ENCODE measurements at places on chromosomes 4 and X.

- no peak for DNase-seq
Observed at GRCh38 chrX:45134775-45135174, 65.9 kb downstream of the DIPK2B start.

DNA sequence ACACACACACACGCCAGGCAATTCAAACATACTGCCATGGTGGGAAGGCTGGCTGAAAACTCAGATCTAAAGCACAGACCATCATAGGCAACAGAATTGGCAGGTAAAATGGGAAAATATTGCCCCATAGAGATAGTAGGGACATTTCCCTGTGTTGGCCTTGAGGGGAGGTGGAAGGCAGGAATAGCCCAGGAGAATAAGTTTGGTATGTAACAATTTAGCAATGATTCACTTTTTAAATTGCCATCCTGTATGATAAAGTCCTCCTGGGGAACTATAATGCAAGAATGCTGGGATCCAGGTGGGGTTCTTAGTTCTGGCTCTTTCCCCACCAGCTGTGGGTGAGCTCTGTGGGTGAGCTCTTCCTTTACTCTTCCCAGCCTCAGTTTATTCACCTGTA lies 51.0 kb downstream of the ATXN3L start:
- no peak for DNase-seq

DNA sequence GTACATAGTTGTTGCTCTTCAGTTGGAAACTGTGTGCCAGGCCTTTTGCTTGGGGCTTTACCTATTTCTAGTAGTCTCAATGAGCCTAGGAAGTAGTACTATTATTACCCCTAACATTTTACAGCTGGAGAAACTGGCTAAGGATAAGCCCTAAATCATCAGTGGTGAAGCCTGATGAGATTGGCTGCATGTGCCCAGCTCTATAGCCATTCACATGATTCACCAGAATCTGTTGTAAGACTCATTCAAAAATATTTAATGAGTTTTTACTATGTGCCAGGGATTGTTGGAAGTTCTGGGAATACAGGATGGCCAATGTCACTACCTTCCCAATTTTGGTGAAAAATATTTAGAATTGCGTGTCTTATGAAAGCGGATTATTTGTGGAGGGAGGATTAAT lies 2.8 kb downstream of the KIT start:
- no peak for DNase-seq

DNA sequence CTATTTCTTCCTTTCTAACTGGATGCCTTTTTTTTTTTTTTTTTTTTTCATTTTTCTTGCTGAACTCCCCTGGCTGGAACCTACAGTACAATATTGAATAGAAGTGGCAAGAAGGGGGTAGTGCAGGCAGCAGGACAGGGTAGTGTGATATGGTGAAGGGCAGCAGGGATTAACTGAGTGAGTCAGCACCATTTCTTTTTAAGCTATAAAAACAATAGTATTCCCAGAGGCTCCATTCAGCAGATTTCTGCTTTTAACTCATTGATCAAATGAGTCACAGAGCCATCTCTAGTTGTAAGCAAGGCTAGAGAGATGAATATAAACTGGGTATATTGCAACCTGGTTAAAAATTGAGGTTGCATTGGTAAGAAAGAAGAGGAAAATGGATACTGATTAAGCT lies 53.6 kb upstream of the SETD7 start:
- DNase-seq: no peak

DNA sequence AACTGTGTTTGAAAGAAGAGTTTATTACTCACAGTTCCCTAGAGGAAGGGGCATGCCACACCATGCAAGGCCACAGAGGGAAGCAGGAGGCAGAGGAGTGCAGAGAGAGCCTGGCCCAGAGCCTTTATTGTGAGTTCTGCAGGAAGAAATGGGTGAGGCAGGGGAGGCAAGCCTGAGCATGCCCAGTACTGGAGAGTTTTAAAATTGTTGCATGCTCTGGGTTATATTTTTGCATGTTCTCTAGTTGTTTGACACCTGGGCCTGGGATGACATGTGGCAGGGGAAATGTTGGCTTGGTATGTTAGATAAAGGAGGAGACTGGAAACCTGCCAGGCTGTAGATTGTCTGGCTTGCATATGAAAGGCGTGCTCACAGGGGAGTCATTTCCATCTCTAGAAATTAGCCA lies 19.7 kb upstream of the CRMP1 start:
- DNase-seq: no peak

DNA sequence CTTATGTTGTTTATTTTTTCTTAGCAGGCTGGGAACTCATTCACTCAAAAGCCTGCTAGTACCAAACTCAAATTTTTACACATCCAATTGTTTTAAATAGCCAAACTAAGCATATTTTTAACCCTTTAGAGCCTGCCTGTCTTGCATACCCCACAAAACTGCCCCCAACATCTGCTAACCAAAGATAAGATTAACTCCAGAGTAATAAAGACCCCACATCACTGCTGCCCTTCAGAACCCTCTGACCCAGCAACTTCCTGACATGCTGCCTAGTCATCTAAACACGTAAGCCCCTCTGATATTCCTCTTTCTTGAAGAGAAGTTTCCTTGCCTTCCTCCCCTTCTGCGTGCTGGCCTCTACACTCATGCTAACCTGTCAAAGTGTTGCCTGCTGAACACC lies 60.7 kb upstream of the ASB12 start:
- DNase-seq: no peak

- DNase-seq: no peak
Observed at GRCh38 chr4:137952116-137952515, 290.0 kb downstream of the SLC7A11 start.

- DNase-seq: no peak
Observed at GRCh38 chr4:8922481-8922880, 50.8 kb upstream of the HMX1 start.

- no peak for DNase-seq
Observed at GRCh38 chr4:145283909-145284308, 103.5 kb upstream of the OTUD4 start.

- no peak for DNase-seq
Observed at GRCh38 chr4:78962597-78963115, 23.4 kb upstream of the PAQR3 start.

GRCh38 chr4:114866901-114867670 lies 246.3 kb downstream of the NDST4 start:
- DNase-seq: no peak

DNA sequence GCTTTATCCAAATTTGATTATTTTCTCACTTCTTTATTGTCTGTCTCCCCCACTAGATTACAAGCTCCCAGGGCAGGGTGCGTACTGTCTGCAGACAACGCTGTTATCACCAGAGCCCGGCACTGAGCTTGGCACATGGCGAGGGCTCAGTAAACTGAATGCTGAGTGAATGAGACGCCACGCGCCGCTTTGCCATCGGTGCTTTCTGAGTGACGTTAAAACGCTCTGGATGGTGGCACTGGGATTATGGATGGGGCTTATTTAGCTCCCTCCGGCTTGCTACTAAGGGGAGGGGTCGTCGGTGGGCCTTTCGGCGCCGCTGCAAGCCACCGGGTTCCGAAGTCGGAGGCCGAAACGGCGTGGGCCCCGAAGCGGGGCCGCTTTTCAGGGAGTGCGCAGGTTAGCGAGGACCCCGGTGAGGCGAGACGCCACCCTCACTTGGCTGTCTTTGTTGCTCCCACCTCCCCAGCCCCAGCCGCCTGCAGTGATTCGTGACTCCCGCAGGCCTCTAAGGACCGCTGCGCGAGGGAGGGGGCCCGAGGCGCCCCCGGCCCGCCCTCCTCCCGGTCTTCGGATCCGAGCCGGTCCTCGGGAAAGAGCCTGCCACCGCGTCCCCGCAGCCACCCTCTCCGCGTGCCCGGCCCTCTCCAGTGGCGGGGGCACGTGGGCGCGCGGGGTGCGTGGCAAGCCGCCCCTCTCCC lies 569 bp upstream of the FHL1 start:
- DNase-seq: no peak

GRCh38 chrX:118594697-118595420 lies 99.2 kb downstream of the DOCK11 start:
- no peak for DNase-seq

DNA sequence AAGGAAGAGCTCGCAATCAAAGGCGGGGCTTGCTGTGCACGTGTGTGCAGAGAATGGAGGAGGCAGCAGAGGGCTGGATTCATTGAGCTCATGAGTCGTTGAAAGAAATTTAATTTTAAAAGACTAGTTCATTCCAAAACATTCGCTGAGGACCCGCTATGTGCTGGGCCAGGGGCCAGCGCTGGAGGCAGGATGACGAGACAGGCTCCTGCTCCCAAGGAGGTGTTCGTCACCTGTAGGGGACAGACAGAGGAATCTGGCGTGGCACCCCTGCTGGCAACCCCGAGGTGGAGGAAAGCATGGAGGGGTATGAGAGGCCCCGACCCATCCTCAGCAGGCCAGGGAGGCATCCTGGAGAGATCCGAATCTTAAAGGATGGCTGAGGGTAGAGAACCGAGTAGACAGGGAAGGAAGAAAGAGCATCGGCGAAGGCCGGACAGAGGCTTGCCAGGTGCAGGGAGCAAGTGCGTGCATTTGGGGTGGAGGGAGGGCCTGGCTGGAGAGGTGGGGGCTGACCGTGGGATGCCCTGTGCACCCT lies 96.4 kb downstream of the CPZ start:
- no peak for DNase-seq

DNA sequence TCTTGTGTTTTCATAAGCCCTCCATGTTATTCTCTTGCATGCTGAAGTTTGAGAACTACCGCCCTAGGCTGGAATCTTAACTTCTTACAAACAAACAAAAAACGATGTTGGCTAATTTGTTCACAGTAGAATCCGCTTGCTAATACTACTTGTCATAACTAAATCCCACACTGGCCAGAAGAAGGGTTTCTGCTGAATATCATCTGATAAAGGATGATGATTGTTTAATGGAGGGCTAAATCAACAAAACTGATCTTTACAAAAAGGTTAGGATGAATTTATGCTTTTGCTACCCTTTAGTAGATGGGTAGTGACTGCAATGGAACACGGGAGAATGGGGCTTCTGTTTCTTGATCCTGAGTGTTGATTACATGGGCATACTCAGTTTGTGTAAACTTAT lies 42.3 kb downstream of the SPATA4 start:
- no peak for DNase-seq

DNA sequence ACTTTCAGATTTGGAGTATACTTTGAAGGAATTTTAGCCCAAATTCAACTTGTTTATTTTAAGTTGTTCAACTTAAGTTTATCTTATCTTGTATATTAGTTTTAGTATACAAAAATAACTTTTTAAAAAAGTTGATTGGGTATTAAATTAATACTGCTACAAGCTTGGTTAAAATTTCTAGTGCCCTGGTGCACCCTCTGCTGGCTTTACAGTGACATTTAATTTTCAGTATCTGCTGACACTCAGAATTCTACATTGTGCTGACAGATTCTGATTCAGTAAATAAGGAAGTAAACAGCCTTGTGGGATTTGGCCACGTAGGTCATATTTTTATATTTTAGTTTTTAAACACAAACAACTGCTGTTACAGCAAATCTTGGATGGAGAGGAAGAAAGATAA lies 2.9 kb downstream of the EDA start:
- DNase-seq: no peak

- no peak for DNase-seq
Observed at GRCh38 chr4:16897991-16898827, at the start of gene LDB2. Gene LDB2, minus strand, starts transcription at chr4:16898645.

DNA sequence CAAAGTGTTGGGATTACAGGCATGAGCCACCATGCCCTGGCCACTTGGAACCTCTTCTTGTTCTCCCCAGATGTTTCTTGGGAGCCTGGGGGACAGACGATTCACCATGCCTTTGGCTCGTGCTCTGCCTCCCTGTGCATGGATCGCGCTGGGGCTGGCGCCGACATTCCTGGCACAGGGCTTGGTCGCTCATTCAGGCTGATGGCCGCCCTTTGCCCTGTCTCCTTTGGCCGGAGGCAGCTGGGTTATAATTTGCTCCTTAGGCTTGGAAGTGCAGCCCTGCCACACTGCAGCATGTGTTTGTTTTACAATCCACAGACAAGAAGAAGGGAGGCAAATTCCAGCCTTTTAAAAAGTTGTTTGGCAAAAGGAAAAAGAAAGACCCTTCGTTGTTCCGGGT lies 115.3 kb downstream of the AASDH start:
- no peak for DNase-seq

DNA sequence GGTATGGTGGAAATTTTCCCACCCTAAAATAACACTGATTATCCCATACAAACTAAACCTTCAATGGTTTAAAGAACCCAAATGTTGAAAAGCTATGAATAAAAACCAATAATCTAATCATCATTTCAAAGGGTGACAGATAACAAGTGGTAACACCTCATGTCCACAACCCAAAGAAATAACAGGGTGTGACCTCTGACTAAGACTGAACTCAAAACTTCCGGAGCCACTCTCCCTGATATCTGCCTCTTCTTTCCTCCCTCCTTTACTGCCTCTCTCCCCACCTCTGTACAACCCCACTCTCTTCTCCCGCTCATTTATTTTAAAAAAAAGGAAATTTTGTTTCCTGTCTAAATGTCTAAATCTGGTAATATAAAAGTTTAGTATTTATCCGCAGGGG lies 11.5 kb downstream of the FBXW7 start:
- no peak for DNase-seq

DNA sequence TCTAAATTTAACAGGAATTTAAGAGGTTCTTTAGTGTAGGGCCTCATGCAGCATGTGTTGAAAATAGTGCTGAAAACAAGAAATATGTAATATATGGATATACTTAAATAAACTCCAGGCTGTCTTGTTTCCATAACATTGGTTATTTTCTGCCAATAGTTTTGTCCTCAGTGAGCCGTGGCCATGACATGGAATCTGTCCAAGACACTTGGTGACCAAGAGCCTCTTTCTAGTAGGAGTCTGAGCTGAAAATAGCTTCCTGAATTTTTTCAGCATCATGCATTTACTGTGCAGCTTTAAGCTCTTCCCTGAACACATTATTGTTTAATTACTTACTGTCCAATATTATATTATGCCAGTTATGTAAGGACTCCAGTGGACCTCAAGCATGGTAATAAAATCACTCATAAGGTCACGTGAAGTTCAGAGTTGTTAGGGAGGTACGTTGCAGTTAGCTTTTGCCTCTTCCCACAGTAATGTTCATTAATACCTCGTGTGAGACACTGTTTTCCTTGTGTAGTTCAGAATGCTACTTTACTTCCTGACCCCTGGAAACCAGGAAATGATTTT lies 488.2 kb downstream of the GRID2 start:
- no peak for DNase-seq

GRCh38 chrX:19920945-19921344 lies 33.5 kb upstream of the SH3KBP1 start:
- DNase-seq: no peak

DNA sequence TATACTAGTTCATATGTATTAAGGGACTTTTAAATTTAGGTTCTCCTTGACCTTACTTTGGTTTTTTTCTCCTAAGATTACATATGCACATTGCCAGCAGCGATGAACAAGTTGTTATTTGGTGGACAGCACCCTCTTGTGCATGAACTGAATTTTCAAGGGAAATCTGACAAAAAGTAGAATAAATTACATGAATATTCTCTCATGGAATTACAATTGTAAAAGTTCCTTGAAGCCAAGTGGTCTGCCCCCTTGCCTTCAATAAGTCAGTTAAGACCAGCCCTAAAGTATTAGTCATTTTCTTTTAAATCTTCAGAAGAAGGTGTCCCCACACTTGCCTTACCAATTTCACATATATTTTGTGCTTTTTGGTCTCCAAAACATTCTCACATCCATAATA lies 30.7 kb upstream of the SMARCA5 start:
- DNase-seq: no peak

All from stimulated activated CD4-positive, alpha-beta T cell treated with anti-CD3 and anti-CD28 coated beads, Interleukin-15, amount 100 ng/mL, for 1 hour (primary cell).